ENCODE measurements at places on chromosomes 7 and 10.
A peak's percentile ranks its signal among the peaks of the same experiment; 100 is the strongest.

GRCh38 chr7:24653316-24654085 lies 80.2 kb downstream of the PALS2 start:
- peak; percentile 32 for DNase-seq

GRCh38 chr7:38244516-38244915 lies 28.9 kb downstream of the TARP start:
- DNase-seq: no peak

GRCh38 chr10:7211857-7212577 lies 198.8 kb downstream of the SFMBT2 start:
- no peak for DNase-seq

DNA sequence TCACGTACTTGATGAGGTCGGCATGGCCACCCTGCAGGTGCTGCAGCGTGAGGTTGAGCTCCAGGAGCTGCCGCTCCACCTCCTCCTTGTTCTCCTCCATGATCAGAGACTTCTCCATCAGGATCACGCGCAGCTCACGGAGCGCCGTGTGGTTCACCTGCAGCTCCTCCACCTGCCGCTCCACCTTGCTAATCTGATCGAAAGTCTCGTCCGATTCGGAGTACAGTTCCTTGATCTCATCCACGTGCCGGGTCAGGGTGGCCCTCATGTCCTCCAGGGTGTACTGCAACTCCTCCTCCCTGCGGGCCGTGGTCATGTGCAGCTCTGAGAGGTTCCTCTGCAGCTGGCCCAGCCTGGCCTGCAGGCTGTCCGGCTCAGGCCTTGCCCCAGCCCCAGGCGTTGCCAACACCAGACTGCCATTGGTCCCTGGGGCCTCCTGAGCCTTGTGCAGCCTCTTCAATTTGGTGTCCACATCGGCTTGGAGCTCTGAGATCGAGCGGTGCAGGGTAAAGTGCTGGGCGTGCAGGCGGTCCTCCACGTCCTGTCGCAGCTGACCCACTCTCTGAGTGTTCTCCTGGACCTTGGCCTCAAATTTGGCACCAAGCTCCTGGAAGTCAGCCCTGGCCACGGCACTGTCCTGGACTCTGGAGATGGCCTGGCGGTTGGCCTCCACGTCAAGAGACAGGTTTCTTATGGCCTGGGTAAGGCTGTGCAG lies 13.9 kb downstream of the MMRN2 start:
- DNase-seq: no peak

GRCh38 chr10:33410096-33410859 lies 75.8 kb upstream of the NRP1 start:
- DNase-seq: no peak

DNA sequence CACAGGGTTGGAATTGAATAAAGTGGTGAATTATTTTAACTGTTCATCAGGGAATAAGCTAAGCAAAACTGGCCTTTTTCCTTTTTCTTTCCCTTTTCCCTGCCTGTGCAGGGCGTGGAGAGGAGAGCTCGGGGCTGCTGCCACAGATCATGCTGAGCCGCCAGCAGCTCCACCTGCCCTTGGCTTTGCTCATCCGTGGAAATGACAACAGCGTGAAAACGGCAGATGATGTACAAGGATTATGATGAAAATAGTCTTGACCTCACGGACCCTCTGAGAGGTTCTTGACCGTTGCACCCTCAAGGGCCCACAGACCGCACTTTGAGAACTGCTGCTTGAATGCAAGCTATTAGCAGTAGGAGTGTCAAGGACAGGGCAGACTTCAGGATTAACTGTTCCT lies 10.6 kb downstream of the PPP2R2D start:
- no peak for DNase-seq

GRCh38 chr7:15998617-15999016 lies 312.1 kb upstream of the MEOX2 start:
- DNase-seq: no peak

DNA sequence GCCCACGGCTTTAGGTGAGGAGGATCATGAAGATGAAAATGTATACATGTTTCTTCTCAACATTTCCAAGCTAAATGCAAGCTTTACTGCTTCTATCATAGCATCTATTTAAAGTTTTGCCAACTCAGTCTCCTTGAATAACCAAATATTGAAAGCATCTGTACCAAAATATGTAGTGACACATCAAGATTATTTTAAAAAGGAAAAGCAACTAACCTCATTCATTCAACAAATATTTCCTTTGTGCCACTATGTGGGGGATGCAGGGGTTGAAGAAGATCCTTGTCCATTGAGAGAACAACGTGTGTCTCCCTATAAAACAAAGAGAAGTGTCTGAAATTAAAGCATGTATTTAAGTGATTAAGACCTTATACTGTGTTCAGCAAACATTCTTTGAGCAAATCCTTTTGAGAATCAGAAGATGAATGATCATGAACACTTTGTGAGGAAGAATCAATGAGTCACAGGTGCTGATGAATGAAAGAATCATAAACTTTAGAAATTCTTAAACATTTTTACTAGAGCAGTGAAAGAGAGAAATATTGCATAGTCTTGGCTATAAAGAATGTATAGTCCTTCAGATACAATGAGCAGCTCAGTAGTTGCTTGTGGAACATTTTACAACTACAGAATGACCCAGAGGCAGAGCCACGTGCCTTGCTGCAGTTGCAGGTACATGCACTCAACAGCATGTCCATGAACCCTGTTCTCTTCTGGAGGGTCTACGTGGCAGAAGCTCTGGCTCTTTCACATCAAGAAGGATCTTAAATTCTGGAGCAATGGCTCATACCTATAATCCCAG lies 13.9 kb downstream of the TAS2R60 start:
- no peak for DNase-seq

- DNase-seq: no peak
Observed at GRCh38 chr10:131099028-131099726, 212.3 kb downstream of the TCERG1L start.

GRCh38 chr7:90266808-90267207 lies 21.8 kb downstream of the CFAP69 start:
- DNase-seq: no peak

DNA sequence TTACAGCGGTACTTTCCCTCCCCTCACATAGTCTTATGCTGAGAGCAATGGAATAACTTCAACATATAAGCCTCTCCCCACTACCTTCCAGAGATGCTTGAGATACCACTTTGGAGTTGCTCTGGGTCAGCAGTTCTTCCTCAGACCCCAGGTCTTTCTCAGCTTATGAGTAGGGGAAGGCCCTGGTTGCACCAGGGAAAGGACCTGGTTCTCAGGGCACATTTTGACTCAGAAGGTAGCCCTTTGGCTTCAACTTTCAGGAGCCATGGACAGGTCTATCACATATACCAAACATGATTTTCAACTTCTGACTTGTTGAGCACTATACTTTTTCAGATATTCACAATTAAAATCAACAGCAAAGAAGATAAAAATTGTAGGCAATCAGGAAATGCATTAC lies 11.5 kb upstream of the FIGNL1 start:
- no peak for DNase-seq

DNA sequence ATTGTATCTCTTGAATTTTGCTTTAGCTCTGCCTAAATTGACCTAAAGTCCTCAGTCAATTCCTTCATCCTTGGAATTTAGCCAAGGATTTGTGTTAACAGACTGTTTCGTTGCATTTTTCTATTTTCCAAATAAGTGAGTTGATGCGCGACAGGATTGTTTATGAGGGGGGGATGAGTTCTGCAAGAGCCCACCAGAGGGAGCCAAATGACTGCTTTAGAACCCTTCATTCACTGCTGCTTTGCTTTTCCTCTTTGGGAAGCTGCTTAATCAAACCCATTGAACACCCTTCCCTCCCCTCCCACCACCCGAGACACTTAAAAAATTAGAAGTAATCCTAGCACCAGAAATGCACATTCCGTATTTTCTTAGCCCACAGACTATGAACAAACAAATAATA lies 33.7 kb upstream of the PTF1A start:
- peak; percentile 85 for DNase-seq

DNA sequence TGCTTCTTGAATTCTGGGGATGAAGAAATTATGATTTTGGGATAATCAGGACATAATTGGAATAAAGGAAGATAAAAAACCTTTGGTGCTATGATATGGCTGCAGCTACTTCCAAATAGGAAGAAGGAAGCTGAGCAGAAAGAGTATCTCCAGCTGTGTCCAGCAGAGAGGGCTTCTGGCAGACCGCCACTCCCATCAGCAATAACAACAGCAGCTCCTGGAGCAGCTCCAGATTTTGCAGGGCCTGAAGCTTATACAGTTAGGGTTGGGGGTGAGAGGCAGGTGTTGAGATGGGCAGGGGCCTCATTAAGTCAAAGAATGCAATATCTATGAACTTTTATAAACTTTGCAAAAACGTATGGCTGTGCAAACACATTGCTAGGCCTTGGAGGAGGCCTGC lies 62.3 kb downstream of the C10orf120 start:
- no peak for DNase-seq

DNA sequence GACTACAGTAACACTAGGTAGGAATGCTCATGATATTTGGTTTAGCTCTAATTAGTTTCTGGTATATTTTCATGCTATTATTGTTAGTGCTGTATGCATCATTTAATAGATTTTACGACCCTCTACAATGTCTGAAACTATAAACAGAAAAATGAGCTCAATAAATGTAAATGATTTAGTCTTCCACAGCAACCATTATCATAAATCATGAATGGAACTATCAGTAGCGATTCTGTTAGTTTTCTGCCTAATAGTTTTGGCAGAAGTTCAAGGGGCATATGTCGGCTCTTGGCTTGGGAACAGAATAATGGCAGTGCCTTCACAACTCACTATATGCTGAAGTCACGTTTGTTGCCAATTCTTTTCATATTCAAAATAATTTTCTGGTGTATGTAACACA lies 494.8 kb downstream of the PARD3 start:
- DNase-seq: no peak

- DNase-seq: no peak
Observed at GRCh38 chr7:142188154-142188553, 69.7 kb downstream of the PRSS58 start.

Measured in neural progenitor cell (in vitro differentiated cells).